CD4-positive, alpha-beta T cell treated with Interferon alpha-2 for 1 hour (primary cell): ENCODE measurements at places on chromosomes 5 and 9.
A peak's percentile ranks its signal among the peaks of the same experiment; 100 is the strongest.

DNA sequence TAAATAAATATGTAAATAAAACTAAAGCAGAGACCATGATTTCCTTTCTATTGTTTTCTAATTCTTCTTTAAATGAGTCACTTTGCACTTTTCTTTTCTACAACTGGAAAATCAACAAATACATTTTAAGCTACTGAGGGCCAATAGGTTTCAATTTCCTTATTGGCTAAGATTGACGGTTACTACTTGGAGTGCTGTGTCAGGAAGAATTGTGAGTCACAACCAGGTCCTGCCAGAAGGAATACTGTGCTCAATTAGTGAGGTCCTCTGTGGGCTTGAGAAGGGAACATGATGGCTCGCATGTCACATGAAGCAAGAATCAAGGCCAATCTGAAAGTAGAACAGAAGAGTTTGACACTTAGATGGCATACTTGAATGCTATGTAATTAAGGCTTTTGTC, 110.8 kb downstream of the HMHB1 start:
- no peak for DNase-seq

- no peak for DNase-seq
These were observed 95.1 kb downstream of the NMUR2 start for GRCh38 chr5:152309926-152310450.

DNA sequence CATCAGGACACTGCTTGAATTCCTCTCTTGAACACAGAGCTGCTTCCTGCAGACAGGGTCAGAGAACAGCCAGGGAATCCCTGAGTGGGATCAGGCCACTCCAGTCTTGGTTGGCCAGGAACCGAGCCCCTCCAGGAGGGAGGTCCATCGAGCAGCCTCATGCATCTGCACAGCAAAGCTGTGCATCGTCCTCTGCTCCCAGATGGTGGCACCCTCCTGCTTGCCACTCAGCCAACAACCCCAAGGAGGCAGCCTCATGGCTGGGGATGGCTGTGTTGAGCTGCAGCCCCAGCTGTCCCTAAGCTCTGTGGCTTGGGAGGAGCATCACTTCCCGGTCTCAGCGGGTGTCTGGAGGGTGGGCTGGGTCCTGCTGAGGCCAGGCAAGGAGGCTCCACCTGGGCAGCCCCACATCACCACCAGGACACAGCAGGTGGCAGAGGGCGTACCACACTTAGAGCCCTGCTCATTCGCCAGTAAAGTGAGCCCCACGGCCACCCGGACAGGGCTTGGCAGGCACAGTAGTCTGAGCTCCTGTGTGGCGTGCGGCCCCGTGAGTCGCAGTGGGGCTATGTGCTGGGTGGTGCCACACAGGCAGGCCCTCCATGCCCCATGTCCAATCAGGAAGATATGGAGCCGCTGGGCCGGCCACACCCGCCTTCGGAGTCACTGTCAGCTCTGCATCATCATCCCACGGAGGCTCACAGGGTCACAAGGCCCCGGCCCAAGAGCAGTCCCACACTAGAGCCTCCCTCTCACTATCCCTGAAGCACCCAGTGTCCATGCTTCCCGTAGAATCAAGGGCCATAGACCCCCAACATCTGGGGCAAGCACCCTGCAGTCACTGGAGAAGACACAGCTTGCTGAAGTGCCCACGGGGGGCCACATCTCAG, 11.9 kb downstream of the LPCAT1 start:
- DNase-seq = no peak

DNA sequence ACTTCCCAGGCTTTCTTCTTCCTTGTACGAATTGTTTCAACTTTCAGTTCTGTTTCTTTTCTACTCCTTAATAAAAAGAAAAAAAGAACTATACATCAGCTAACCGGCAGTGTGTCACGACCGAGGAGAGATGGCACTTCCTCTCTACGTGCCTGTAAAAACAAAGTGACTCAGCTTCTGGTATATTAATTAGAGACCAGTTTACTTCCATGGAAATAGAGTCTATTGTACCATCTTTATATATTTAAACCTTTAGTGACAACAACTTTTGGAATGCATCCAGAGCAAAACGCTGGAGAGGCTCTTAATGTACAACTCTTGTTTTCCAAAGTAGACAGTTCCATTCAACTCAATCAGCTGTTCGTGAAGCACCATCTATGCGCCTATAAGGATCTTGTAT, 94.5 kb upstream of the LIFR start:
- no peak for DNase-seq

DNA sequence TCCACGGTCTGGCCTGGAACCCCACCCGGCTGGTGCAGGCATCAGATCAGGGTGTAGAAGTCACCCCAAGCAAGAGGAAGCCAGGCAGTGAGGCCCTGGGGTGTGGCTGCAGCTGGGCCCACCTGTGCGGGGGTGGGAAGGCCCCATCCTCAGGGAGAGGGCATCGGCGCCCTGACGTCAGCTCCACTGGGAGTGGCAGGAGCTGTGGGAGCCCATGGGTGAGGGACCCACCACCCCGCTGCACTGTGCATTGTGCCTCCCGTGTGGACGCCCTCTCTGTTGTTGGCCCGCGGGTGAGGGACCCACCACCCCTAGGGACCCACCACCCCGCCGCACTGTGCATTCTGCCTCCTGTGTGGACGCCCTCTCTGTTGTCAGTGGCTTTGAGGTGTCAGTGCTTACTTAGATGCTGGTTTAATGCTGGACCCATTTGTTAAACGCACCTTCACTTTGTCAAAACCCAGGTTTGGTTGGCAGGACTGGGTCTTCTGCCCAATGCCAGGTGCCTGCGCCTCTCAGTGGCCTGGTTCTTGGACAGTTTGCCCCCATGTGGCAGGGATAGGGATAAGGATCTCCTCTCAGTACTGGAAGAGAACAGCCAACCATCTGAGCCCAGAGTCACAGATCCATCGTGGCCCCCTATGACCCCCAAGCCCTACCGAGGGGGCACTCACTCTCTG, 6.9 kb upstream of the EXOC3 start:
- DNase-seq = no peak

DNA sequence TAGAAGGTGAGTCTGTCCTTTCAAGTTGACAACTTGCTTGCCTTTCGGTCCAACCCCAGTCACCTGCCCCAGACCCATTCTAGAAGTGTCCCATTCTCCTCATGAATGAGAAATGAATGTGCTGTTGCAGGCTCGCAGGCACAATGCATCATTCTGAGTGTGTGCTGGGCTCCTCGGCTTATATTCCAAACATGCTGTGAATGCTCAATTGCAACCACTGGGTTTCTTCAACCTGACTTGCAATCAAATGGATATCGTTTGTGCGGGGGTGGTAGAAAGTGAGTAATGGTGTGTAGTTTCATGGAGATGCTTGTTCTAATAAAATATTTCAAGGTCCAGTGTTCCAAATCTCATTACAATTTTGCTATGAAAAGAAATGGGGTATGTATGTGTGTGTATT, 256.6 kb upstream of the IL12B start:
- no peak for DNase-seq

GRCh38 chr5:1448511-1449011, 3.3 kb upstream of the SLC6A3 start:
- no peak for DNase-seq

- no peak for DNase-seq
These were observed 8.6 kb downstream of the SUSD1 start for GRCh38 chr9:112166176-112167140.

DNA sequence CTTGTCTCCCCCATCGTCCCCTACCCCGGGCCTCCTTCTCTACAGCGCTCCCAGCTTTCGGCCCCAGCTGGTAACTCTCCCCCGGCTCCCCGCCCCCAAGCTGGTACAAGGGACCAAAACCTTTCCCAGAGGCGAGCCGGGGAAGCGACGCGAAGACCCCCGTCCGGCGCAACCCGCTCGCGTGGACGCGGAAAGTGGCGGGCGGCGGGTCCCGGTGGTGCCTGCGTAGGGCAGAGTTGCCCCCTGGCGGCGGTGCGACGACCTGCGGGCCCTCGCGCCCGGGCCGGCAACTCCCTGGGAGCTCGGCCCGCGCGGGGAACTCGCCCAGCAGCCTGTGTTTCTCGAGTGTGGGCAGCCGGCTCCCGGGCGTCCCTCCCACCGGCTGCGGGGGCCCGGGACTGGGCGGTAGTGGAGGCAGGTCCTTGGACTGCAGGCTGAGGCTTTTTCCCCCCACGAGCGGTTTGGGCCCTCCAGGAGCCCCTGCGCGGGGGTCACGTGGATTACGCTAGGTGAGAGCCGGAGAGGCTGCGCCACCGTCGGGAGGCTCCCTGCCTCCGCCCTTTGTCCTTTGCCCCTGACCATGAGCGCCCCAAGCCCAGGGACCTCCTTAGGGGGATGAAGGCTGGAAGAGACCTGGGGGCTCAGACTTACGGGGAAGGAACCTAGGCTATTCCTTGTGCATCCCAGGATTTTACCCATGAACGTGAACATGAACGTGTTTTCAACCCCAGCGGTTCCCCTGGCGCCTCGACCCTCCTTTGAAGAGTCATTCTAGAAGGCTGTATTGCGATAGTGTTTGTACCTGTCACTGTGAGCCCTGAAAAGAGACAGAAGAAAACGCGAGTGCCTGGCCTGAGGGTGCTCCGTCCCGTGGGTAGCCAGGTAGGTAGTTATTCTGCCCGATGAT, 2.9 kb upstream of the FOXD1 start:
- DNase-seq = peak; percentile 73

DNA sequence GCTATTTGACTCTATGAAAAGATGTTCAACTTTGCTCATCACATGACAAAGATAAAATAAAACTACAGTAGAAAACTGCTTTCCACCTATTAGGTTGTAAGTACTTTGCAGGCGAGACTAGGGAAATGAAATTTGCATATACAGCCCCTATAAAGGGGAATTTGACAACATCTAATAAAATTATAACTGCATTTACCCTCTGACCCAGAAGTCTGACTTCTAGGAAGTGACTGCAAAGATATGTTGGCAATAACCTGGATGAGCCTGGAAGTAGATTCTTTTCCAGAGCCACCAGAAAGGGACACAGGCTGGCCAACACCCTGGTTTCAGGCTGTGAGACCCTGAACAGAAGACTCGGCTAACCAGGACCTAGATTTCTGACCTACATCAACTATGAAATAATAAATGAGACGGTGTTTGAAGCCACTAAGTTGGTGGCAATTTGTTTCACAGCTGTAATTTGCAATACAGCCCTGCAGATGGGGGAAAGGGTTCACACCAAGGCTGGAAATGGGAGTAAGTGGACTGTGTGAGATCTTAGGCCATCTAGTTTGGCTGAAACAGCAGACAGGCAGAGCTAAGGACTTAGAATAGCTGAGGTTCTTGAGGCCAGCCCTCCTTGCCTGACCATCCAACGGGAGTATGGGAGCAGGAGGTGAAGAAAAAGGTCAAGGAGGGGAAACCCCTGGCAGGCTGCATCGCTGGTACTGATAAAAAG, 106.6 kb downstream of the SIL1 start:
- no peak for DNase-seq

DNA sequence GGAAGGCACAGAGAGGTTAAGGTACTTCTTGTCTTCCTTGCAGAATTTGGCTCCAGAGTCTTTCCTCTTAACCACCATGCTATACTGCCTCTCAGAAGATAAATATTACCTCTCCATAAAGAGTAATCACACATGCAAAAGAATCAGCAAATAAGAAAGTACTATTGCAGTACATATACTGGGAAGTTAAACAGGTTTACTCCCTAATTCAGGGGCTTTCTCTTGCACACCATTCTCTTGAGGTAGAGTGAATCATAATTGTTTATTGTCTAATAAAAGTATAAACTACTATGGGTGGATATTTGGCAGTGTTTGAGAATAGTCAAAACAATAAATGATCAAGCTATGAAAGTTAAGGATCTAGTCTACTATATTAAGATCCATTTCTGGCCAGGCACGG, 40.4 kb downstream of the SPINK5 start:
- no peak for DNase-seq

DNA sequence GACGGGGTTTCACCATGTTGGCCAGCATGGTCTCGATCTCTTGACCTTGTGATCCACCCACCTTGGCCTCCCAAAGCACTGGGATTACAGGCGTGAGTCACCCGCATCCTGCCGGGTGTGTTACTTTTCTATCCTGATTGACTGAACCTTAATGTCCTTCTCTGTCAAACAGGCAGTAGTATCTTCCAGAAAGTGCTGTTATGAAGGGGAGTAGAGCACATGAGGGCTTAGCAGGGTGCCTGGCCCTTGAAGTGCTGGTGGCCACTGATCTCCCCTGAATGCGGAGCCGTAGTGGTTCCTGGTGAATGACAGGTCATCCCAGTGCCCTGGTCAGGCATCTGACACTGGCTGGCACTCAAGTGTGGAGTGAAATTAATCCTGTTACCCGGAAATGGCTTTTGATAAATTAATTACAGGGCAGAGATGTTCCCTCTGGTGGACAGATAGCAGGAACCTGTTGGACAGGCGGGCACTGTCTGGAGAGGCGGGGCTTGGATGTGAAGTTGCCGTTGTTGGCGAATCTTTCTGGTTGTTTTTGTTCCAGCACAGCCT, 28.4 kb downstream of the PRRC2B start:
- no peak for DNase-seq

DNA sequence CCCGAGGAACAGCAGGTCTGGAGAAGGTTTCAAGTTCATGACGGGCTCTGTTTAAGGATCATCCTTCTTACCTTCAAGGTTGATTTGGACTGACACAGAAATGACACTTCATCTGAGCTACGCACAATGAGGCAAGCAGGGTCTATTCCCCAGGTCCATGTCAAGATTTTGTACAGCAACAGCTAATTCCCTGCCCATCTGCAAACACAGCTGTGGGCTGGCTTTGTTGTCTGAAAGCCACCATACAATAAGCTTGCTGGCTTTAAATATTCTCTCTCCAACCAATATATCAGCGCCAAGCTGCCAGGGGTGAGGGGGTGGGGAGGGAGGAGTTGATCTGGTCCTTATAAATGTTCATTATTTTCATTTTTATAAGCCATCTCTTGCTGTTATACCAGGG, 92.0 kb downstream of the OTULIN start:
- DNase-seq = no peak

GRCh38 chr9:108271646-108272348, 584.0 kb downstream of the ACTL7B start:
- no peak for DNase-seq

GRCh38 chr5:175895686-175896102, 24.3 kb downstream of the CPLX2 start:
- peak; percentile 69 for DNase-seq

DNA sequence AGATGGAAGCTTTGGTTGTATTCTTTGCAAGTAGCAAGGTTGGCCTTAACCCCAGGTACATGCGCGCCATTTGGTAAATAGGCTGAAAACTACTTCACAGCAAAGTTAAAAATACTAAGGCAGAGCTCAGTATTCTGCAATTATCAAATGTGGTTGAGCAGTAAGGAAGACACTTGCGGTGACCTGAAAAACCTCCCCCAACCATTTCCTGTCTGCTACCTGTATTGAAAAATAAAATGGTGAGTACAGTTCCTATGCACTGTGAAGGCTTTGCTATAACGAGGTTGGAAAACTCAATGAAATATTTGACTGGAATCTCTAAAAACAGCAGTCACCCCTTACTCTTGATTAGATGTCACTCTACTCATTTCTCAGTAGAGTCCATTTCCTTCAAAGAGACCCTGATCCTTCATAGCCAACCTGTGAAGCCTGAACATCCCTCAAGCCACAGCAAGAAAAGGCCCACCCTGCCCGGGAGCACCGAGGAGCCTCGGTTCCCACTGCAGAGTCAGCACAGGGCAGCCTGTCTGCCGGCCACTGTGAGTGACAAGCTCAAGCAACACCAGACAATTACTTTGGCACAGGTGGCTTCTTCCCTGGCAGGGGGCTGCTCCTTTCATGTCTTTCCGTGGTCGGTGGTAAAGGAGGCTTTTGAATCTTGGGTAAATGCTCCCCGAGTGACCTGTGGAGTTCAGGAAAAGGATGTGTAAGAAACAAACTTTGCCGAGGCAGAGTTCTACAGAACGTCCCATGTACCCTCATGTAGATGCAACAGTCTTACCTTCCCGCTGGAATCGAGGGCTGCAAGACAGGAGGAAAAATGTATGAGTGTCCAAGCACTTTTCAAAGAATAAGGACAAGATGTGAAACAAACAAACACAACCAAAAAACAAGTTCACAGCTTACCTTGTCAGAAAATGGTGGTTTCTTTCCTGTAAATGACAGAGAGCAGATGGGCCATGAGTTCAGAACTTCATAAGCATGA, 29.6 kb downstream of the C5orf58 start:
- DNase-seq = peak; percentile 78
